NCI-H187 (cell line): ENCODE measurements at places on chromosomes 13 and 19.

DNA sequence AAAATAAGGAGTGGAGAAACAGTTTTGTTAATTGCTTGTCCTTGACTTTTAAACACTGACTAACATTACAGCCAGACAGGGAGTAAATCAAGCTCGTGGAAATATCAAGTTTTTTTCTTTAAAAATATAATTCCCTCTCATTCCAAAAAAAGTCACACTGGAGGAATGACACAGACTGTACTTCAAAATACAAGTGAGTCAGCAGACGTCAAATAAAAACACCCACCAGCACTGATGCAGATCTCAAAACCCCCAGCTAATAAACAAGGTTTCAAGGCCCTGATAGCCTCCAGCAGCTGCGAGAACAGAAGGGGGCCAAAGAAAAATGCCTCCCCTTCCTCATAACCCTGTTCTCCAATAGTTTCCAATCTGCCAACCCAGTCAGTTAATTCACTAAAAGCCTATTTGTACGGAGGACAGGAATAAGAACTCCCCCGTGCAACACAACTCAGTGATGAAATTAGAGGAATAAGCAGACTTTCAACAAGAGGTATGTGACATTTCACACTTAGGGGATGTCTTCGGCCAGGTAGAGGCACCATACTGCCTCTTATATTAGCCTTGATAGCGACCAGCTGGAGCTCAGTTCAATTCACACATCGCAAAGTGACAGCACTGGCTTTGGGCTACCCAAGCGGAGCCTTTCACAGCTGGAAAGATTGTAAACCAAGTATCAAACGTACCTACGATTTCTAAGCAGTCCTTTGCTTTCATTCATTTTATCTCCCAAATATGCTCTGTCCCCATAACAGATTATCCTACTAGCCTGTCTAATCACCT is 561.0 kb upstream of the KLF12 start:
- DNase-seq, result no peak

GRCh38 chr13:45092663-45093062 is 27.6 kb upstream of the GTF2F2 start:
- no peak for DNase-seq

- DNase-seq, result no peak
These were observed 1315.4 kb downstream of the PCDH9 start for GRCh38 chr13:65914716-65915115.

DNA sequence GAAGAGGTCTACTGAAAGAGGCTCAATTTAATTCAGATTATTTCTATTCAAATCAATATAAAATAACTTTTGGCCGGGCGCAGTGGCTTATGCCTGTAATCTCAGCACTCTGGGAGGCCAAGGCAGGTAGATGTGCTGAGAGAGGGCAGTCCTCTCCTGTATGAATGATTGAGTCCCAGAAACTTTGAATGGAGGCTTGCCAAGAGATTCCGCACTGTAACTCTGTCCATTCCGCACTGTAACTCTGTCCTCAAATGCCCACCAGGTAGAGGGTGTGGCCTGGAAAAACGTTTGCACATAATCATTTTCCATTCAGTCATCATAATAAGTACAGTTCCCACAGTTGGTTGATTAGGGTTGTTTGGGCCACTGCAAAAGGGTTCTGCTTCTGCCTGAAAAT is 274.7 kb upstream of the SOX21 start:
- DNase-seq, result no peak

DNA sequence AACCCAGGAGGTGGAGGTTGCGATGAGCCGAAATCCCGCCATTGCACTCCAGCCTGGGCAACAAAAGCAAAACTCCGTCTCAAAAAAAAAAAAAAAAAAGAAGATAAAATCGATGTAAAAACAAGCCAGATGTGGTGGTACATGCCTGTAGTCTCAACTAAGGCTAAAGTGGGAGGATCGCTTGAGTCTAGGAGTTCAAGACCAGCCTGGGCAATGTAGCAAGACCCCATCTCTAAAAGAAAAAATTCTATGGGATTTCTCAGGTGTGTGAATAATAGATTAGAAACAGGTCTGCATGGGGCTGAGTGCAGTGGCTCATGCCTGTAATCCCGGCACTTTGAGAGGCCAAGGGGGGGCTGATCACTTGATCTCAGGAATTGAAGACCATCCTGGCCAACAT is 11.1 kb downstream of the PGPEP1 start:
- DNase-seq, result no peak
